ENCODE measurements at places on chromosomes 6 and 20.

DNA sequence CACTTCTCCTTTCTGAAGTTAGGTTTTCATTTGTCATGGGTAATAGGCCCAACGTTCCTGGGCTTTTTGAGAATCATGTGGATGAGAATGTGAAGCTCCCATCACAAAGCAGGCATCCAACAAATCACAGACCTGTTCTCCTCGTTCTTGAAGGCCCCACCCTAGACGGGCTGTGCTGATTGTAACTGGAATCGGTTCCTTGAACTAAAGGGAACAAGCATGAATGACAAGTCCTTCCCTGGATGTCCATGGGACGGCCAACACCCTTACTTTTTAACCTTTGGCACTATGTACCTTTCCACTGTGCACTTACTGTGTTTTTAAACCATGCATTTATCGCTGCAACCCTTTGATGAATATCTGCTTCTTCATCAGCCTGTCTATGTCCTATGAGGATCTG is 438.2 kb downstream of the CD83 start:
- no peak for DNase-seq

DNA sequence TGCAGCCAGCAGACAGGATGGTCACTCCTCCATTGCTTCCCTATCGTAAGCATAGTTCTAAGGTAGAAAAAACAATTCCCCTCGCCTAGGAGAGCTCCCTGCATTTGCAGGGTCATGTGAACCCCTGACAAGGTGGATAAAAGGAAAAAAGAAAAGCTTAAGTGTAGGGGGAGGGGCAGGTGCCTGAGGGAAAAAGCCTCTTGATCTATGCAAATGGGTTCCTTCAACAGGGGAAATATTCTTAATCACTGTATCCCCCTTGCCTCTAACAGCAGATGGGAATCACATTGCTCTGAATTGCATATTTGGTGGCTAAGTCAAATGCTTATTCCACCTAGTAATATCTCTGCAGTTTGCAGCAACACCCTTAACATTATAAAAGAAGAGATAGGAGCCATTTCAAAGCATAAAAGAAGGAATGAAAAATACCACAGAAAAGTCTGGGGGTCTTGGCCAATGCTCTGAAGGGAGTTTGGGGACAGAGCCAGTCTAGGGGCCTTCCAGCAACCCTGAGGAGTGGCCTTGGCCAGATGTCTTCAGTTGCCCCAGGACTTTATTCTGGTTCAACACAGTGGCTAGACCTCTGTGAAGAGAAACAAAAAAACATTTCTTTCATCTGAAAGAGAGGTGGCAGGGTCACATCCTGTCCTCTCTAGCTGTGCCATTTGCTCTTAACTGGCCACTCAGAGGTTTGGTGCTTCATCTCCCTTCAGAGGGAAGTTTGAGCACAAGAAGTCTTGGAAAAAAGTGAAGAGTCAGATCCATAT is 660.4 kb upstream of the GJE1 start:
- DNase-seq, result no peak

DNA sequence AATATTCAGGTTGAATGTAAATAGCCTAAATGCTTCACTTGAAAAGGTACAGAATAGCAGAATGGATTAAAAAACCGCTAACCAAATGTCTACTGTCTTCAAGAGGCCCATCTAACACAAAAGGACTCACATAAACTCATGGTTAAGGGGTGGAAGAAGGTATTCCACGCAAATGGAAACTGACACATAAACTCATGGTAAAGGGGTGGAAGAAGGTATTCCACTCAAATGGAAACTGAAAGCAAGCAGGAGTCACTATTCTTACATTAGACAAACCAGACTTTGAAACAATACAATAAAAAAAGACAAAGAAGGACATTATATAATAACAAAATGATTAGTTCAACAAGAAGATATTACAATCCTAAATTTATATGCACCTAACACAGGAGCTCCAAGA is 38.3 kb upstream of the PKIB start:
- DNase-seq, result no peak

DNA sequence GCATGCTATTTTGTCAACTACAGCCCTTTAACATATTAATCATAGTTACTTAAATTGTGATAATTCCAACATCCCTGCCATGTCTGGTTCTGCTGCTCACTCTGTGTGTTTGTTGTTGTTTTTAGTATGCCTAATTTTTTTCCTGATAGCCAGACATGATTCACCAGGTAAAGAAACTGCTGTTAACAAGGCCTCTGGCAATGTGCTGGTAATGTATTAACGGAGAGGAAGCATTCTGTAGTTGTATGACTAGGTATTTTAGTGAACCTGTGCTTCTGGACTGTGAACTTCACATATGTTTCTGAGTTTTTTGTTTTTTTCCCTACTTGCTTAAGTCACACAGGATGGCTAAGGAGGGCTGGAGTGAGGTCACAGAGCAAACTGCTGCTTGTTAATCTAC is 4.8 kb downstream of the DYNLT2 start:
- no peak for DNase-seq

DNA sequence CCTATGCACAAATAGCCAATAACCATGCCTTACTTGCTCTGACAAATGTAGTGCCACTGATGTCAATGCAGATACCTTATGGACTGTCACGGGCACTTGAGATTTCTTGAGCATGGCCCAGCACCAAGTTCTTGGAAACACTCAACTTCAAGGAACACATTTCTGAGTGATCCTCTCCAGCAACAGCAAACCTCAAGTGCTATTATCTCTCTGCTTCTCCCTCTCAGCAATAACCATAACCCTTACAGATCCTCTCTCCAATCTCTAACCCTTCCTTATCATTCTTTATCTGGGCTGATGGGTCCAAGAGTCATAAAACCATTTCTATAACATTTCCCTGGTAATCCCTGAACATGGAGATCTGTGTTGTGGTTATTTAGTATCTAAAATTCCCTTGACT is 266.9 kb upstream of the STXBP5 start:
- no peak for DNase-seq

DNA sequence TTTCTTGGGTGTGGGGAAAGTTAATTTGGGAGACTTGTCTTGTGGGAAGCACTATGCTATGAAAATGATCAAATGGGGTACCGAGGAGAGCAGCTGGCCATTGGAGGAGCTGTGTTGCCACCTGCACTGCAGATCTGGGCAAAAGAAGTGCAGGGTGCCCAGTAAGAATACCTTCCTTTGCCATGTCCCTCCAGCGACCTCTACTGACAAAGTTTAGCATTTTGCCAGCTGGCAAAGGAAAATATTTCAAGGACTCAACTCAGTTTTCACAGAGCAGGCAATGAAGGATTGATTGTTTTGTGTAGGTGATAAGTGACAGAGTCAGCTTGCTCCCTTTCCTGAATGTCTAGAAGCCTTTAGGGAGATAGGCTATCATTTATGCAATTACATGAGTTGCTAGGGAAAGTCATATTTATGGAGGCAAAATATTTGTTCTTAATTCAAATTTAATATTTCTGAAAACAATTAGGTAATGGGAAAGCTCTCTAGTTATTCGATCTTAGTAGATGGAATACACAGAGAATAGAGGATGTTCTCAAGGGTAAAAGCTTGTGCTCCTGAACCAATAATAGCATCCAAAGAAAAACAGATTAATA is 118.4 kb downstream of the FARS2 start:
- no peak for DNase-seq

- no peak for DNase-seq
Measured at GRCh38 chr6:45706319-45706718, 309.3 kb downstream of the CLIC5 start.

DNA sequence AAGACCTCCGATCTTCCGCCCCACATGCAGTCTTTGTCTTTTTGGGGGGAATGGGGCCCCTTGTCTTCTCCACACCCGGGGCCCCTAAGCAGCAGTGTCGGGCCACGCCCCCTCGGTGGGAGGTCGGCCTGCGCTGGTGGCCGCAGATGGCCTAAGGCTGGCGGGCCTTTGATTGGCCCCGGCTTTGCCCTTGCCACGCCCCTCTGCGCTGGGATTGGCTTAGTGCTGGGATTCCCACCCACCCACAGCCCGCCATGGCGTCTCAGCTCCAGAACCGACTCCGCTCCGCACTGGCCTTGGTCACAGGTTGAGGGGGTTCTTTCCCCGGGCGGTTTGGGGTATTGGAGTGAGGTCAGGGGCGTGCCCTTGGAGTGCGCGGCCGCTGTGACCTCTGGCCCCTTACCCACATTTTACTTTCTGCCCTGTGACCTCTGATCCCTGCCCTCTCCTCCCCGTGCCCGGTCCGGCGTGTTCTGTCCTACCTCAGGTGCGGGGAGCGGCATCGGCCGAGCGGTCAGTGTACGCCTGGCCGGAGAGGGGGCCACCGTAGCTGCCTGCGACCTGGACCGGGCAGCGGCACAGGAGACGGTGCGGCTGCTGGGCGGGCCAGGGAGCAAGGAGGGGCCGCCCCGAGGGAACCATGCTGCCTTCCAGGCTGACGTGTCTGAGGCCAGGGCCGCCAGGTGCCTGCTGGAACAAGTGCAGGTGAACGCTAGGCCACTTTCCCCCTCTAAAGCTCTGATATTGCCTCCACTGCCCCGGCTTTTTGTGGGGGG is at the start of gene HSD17B8:
Gene HSD17B8, plus strand, starts transcription at position 241 of the 776 bp plus-strand sequence. Its CDS starts 14 bp downstream, at position 255.
- peak; percentile 87 for DNase-seq

DNA sequence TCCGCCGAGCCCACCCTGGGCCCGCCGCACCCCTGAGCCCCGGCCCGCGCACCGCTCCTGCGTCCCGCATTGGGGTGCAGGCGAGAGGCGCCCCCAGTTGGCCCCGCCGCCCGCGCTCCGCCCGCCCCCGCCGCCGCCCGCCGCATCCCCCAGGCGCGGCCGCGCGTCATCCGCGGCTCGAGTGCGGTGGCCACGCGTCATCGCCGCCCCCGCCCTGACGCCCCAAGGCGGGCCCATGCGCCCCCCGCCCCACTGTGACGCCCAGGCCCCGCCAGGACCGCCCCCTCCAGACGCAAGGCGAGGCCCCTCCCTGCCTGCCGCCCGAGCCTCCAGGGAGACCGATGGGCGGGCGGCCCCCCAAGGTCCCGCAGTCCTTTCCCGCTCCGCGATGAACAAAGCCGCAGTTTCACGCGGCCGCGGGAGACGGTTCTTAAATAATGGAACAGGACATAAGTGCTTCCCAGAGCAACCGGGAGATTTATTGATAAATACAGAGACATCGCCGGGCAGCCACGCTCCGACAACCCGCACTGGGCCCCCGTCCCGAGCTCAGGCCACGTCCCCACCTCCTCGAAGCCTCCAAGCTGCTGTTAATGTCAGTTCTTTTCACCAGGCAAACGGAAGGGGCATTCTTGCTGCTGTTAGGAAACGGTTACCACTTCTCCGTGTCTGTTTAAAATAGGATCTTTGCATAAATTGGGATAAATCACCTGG is at the start of gene ANKRD60:
Gene ANKRD60, minus strand, starts transcription at position 170 of the 714 bp plus-strand sequence. Its CDS starts 0 bp downstream, at position 170.
- DNase-seq, result peak; percentile 27

GRCh38 chr6:39073471-39074355 is 25.1 kb downstream of the GLP1R start:
- DNase-seq, result no peak
